ENCODE measurements at places on chromosomes 2 and 18.

- DNase-seq, result no peak
These were observed 97.2 kb downstream of the SMAD7 start for GRCh38 chr18:48853588-48853987.

DNA sequence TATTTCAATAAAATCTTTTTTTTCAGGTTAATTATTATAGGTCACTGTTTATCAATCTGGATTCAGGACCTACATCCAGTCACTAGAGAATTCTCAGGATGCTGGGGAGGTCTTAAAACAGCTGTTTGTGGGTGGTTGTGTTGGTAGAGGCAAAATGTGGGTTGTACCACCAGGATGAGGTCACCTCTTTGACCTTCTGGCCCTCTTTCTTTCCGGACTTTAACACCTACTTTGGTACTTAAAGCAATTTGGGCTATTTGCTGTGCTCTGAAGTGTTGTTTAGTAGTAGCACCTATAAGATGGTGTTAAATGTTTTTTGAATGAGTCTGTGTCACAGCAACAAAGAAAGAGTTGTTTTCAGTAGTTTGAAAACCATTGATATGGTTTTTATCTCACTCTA, 14.6 kb downstream of the EML4 start:
- no peak for DNase-seq

DNA sequence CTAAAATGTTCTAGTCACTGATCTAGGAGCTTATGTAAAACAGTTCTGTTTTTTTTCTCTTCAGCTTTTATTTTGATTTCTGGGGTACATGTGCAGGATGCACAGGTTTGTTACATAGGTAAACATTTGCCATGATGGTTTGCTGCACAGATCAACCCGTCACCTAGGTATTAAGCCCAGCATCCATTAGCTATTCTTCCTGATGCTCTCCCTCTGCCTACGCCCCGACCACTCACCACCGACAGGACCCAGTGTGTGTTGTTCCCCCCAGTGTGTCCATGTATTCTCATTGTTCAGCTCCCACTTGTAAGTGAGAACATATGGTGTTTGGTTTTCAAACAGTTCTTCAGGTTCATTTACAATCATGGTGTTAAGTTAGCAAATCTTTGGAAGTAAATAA, 84.8 kb upstream of the PROKR1 start:
- no peak for DNase-seq

DNA sequence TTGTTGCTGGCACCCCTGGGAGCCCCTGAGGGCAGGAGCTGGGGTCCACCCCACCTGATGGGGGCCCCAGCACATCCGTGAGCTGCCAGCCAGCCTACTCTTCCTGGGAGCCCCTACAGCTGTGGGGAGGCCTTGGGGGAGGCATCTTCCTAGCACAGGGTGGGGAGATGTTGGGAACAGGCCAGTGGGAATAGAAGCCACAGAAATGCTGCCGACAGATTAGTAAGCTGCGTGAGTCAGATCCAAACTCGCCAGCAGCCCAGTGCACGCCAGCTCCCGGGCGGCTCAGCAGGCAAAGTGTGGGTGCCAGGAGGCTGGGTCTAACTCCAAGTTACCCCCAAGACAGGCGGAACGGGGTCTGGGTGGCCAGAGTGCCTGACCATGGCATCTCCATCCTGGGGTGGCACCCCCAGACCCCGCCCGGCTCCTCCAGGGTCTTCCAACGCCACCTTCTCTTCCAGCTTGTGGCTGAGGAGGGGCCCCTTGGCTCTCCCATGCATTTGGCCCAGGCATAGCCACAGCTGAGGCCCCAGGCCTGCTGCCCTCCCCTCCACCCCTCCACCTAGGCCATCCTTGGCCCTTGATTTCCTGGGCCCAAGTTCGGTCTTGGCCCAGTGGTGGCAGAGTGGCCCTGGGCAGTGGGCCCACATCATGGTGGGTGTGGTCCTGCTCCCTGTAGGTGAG, 15.3 kb downstream of the CROCC2 start:
- DNase-seq, result no peak

DNA sequence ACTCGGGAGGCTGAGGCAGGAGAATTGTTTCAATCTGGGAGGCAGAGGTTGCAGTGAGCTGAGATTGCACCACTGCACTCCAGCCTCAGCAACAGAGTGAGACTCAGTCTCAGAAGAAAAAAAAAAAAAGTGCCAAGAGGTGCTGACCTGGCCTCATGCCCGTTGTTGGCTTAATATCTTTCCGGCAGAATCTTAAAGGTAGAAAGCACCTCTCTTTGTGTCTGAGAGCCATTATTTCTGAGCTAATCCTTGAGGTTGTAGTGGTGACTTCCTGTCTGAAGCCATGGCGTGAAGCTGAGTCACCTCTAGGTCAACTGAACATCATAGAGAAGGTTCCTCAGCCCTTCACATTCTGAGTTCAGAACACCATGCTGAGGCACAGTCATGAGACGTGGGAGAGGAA, 60.4 kb downstream of the WDSUB1 start:
- peak; percentile 91 for DNase-seq

DNA sequence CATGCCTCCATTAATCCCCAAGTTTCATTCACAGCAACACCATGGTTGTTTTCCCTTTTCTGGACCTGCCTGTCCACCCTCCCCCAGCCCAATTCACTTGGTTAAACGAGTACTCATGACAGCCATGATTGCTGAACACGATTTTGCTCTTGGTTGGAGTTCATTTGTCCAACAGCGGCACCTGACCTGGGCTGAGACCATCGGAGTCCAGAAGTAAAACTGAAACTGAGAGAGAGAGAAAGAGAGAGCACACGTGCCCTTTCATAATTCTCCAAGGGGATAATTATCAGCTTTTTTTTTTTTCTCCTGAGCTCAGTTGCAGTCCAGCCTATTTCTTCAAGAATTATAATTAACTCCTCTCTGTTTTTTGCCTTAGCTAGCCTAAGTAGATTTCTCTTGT, 13.7 kb upstream of the KIF5C start:
- DNase-seq, result no peak

DNA sequence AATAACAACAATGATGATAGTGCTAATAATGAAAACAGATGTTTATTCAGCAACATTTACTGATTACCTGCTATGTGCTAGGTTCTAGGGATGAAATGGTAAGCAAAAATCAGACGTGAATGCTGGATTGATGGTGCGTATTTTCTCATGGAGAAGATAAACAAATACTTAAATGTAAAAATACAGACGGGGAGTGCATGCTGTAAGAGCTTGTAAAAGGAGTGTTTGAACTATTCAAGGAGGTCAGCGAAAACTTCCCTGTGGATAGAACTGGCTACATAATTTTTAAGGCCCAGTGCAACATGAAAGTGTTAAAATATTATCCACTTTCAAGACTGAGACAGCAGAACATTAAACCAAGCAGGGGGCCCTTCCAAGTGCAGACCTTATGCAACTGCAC, 22.1 kb downstream of the MTX2 start:
- no peak for DNase-seq

DNA sequence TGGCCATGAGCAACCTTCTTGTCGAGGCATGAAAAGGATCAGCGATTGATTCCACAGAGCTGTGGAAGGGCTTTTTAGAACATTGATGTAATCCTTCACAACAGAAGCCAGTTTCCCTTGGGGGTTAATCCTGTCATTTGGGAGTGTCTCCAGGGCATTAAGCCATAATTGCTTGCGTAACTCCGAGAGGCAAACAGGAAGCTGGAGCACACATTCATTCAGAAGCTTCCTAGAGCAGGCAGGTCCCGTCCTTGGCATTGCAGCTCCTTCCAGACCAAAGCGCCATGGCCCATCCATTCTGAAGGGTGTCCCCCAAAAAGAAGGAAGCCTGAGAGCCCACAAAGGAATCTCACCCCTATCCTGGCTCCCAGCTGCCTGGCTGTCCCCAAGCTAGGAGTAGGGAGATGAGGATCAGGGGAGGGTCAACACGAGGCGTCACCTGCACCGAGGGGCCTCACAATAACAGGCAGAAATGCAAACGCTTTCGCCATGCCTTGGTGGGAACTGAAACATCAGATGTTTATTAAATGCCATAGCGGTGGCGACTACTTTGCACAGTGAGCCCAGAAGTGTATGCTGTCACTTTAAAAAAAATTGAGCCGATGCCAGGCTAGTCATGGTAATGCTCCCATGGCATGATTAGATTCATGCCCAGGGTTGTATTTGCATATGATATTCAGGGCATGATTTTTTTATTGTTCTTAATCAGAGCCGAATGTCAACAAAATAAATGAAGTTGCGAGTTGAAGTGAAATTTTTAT, 339.4 kb downstream of the BCL11A start:
- peak; percentile 71 for DNase-seq

- DNase-seq, result no peak
These were observed 836.3 kb upstream of the ACVR2A start for GRCh38 chr2:147008481-147008880.

- no peak for DNase-seq
These were observed 19.8 kb downstream of the CREG2 start for GRCh38 chr2:101367508-101367907.

DNA sequence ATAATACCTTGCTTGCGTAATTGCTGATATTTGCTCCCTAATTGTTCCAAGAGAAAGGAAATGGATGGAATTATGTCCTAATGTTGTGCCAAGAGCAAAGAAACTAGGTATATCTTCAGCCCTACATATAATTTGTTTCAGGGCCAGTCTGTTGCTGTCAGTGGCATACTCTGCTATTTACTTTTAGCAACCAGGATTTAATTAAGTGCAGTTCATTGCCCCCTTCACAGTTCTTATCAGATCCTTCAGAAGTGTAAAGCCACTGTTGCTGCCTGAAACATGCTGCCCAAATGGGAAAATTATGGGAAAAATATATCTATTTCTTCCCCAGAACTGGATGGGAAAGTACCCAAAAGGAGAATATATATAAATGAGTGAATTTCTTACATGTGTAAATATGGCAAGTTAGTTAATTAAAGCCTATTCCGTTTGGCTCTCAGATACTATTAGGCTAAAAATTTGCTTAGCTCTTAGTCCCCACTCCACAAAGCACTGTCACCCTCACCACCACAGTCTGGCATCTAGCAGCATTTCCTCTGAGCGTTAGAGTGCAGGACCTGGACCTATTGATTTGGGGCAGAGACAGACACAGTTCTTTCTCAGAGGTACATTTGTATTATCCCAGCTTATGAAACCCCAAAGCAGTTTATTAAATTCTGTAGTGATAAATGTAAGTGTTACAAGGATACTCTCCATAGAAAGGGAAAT, 72.8 kb upstream of the DTNA start:
- no peak for DNase-seq

DNA sequence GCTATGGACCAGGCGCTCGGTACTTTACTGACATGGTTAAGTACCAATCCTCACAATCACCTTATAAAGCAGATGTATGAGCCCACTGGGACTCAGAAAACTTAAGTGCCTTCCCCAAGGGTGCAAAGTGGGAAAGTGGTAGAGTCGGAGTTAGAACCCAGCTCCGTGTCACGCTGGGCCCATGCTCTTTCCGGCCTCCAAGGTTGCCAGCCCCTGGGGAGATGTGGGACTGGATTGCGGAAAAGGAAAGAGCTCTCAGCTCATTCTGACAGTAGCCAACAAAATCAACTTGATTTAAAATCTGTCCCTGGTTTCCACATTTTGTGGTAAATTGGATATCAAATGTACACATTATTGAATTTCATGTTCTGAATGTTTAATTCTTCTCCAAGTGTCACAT, 403.8 kb downstream of the DCDC2C start:
- no peak for DNase-seq

DNA sequence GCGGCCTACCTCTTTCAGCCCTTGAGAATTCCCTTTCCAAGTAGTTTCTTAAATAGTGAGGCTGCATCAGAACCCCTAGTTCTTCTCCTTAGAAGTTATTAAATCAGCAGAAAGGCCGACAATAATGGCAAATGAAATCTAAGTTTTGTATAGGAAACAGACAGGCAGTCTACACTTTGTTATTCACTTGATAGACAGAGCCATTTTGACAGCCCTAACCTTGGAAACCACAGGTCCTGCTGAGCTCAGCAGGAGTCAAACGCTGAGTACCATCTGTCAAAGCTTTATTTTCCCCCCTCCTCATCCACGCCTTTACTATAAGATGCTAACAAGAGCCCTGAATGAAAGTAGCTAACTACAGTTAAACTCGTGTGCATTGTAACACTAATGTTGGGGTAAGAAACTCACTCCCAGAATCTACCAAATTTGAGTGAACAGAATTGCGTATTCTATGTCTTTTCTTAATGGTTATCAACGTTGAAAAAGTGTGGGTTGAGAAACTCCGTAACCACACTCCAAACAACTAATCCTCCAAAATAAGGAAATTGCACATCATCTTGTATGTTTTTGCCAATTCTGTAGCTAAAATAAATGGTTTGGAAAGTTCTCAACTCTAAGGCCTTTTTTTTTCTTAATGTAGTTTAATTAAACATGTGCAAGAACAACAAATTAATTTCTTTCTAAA, 90.6 kb upstream of the EFEMP1 start:
- DNase-seq, result no peak

- peak; percentile 34 for DNase-seq
These were observed 150.6 kb downstream of the ZNF236 start for GRCh38 chr18:76972846-76973519.

DNA sequence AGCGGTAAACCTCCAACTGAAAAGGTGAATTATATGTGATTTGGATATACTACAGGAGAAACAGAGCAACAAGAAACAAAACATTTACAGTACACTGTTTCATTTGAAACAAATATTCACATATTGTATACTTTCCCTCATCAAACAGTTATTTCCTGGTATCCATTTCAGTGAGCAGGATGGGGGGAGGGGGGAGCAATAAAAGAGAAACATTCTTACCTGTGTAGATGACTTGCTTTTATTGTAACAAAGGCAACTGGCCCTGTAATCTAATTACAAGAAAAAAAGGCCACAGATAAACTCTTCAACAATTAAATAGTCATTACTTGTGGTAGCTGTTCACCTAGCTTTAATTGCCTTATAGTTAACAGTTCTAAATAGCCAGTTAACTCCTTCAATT, 3.9 kb upstream of the PPP1CB start:
- no peak for DNase-seq

- DNase-seq, result no peak
These were observed 2.8 kb downstream of the M1AP start for GRCh38 chr2:74645344-74645743.

DNA sequence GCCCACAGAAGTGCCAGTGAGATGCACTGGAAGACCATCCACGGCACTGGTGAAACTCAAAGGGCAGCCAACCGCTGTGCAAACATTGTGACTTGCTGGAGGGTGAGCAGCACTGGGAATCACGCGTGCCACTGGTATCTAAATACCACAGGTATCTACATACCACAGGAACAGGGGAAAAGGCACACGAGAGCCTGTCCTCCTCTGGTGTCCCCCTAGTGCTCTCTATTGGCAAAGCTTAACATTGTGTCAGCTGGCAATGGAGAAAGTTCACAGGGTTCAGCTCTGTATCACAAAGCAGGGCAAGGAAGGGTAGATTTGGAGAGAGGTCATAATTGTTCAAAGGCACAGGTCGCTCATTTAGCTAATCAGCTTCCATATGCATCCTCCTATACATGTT, 12.6 kb upstream of the SEC11C start:
- no peak for DNase-seq

- DNase-seq, result peak; percentile 41
These were observed 360.3 kb downstream of the IRS1 start for GRCh38 chr2:226439337-226439736.

- DNase-seq, result no peak
These were observed 125.8 kb downstream of the VWC2L start for GRCh38 chr2:214536625-214537024.

- no peak for DNase-seq
These were observed 3.5 kb downstream of the BIN1 start for GRCh38 chr2:127103243-127104165.

- DNase-seq, result no peak
These were observed 1.7 kb downstream of the AMER3 start for GRCh38 chr2:130756874-130757668.
